ENCODE measurements at places on chromosomes 13 and 19.

DNA sequence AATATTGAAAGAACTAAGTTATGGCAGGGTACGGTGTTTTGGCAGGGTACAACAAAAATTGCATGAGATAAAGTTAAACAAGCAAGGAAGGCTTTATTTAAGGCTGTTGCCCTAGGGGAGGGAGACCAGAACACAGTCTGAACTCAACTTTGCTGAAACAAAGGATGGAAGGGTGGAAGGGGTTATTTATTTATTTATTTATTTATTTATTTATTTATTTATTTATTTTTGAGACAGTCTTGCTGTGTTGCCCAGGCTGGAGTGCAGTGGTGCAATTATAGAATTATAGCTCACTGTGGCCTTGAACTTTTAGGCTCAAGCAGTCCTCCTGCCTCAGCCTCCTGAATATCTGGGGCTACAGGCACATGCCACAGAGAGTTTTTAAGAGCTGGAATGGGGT is 75.9 kb downstream of the HS6ST3 start:
- DNase-seq, result no peak

- no peak for DNase-seq
These were observed 1.3 kb upstream of the GALP start for GRCh38 chr19:56174550-56174949.

DNA sequence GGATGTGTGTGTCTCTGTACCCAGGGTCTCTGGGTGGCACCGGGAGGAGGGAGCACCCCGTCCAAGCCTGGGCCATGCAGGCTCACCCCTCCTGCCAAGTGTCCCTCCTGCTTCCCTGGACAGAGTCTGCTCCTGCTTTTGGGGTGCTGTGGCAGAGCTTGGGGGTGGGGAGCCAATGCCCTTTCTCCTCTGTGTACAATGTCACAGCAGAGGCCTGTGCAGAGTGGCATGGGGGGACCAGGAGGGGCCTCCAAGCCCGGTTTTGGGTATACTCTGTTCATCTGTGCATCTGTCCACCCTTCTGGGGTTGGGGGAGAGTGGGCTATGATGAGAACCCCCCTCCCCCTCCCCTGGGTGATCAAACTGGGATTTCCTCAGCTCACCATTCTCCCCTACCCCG is 33.5 kb downstream of the PDE4A start:
- DNase-seq, result no peak

- peak; percentile 90 for DNase-seq
These were observed 3.6 kb downstream of the PRMT1 start for GRCh38 chr19:49680421-49681351.

GRCh38 chr13:52393572-52394357 is 12.2 kb downstream of the THSD1 start:
- no peak for DNase-seq

DNA sequence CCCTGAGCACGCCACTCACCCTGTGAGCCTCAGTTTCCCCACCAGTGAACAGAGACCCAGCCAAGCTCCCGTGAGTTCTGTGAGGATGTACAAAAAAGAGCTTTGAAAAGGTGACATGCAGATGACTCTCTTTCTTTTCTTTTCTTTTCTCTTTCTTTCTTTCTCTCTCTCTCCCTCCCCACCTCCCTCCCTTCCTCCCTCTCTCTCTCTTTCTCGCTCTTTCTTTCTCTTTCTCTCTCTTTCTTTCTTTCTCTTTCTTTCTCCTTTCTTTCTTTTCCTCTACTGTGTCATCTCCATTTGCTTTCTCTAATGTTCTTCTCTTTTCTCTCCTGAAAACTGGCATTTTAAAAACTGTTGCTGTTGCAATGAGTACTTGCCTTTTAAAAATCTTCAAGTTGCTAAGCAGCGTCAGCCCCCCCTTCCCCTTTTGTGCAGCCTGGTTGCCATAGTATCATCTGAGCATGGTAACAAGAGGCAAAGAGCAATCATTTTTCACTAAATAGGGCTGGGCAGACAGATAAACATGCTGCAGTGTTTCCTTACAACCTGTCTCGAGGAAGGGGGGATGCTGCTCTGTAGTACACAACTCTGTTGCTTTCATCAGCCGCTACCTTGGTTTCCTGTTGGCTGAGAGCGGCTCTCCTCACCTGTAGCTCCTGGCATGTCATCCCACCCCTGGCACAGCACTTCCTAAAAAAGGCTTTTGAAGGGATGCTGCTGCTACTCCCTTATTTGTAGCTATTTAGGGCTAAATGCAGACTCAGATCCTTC is 108.7 kb upstream of the MBNL2 start:
- DNase-seq, result no peak

- DNase-seq, result no peak
These were observed 799 bp downstream of the PVR start for GRCh38 chr19:44644402-44645016.

DNA sequence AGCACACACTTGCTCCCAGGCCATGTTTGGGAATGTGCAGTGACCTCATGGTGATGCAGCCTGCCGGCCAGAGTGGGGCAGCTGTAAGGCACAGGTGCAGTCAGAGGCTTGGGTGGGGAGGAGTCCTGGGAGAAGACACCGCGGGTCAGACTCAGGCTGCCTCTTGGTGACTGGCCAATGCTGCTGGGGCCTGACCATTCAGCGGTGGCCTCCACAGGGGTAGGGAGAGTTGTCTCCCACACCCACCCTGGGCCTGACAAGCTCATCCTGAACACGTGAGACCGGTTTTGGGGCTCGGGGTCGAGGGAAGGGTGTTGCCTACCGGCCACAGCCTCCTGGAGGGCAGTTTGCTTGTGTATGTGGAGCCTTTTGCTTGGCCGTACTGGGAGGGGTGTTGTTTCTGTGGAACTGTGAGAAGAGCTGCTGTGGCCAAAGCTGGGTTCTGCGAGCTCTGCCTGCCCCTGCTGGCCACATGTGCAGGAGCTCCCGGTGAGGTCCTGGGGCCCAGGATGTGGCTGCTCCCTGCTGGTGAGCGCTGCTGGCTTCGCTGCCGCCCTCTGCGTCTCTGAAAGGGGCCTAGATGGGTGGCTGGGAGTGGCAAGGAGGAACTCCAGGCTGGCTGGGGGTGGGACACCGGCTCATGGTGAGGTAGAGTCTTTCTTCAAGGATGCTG is 22.1 kb downstream of the UPF1 start:
- DNase-seq, result no peak

DNA sequence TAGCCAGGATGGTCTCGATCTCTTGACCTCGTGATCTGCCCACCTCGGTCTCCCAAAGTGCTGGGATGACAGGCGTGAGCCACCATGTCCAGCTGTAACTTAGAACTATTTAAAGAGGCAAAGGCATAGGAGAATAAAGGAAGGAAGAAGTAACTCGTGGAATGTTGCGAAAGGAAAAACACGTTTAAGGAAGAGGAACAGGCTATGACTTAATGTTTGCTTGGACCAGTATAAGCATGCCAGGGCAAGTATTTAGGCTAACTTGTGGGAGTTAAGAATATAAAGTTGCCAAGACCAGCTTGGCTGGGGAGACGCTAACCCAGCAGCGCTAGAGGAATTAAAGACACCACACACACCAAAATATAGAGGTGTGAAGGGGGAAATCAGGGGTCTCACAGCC is 33.5 kb downstream of the ZNF844 start:
- no peak for DNase-seq

- DNase-seq, result no peak
These were observed 12.9 kb downstream of the SPC24 start for GRCh38 chr19:11142528-11143171.

GRCh38 chr13:95387733-95388207 is 86.5 kb upstream of the ABCC4 start:
- no peak for DNase-seq

GRCh38 chr19:52170304-52170703 is 1.1 kb downstream of the ZNF836 start:
- no peak for DNase-seq

DNA sequence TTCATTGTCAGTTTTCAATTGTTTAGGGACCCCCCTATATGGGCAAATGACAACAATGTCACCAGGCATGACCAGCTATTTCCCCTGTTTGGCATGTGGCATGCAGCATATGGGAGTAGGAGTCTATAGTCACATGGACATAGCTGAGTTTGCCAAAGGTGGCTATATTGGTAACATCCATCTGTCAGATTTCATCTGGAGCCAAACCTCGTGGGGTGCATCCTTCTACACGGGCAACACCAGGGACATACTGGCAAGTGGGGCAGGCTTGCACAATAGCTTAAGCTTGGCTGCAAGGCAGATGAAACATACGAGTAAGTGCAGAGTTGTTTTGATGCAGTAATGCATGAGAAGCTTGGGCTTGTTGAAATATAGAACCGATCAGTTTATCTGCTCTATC is 24.5 kb upstream of the ZNF816 start:
- no peak for DNase-seq
